CD8-positive, alpha-beta memory T cell (primary cell): ENCODE measurements at places on chromosomes 12 and 14. TPM values are rescaled to one million over a fixed set of nuclear protein-coding genes. Genes with fewer than 3 reads are reported as not detected.
A peak's percentile ranks its signal among the peaks of the same experiment; 100 is the strongest.

The DPF3 gene
- total RNA-seq, result 0.62 TPM

The ATL1 gene
- total RNA-seq, result 1.3 TPM

The IFNG-AS1 gene
- total RNA-seq, result 0.95 TPM

The HOXC13 gene
- not detected for total RNA-seq

The REC8 gene
- total RNA-seq, result 26.7 TPM

The ACSM4 gene
- not detected for total RNA-seq

DNA sequence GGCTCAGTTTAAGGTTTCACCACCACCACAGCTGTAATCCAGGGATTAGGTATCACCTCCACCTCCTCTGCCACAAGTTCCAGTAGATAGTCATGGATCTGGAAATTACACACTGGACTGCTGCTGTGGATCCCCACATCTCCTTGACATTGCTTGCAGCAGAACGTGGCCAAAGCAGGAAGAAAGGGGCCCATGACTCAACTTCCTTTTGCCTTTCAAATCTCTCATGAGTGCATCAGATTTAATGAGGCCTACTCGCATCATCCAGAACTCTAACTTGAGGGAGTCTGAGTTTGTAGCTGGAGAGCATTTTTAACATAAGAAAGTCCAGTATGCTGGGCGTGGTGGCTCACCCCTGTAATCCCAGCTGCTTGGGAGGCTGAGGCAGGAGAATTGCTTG is 29.2 kb upstream of the TMED10 start:
- no peaks in the 10 kb centered on the region for H3K27me3 ChIP-seq
- H3K4me3 ChIP-seq, result no peak overlapping the region
- DNase-seq, result no peak
- no peaks in the 10 kb centered on the region for H3K36me3 ChIP-seq
- no peak overlapping the region for H3K27ac ChIP-seq
- no peaks in the 10 kb centered on the region for H3K4me1 ChIP-seq

- no peak overlapping the region for H3K27ac ChIP-seq
- no peak for DNase-seq
- H3K36me3 ChIP-seq, result no peaks in the 10 kb centered on the region
- H3K27me3 ChIP-seq, result no peaks in the 10 kb centered on the region
- no peak overlapping the region for H3K4me3 ChIP-seq
Measured at GRCh38 chr12:95763809-95764253, 26.7 kb downstream of the NTN4 start.

DNA sequence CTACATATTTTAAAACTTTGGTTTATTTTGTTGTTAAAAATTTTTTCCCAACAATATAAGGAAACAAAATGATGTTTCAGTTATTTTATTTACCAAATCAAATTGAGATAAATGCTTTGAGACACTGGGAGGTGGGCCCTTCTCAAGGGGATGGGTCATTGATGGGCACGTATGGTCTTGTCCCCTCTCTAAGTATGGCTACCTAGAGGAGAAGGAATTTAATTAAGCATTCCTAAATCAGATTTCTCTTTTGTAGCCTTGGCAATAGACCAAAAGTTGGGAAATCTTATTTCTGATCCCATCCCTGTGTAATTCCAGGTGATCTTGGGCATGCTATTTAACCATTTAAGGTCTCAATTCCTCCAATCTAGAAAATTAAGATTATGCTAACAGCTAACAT is 79.0 kb downstream of the SCN8A start:
- H3K27me3 ChIP-seq, result no peaks in the 10 kb centered on the region
- no peak overlapping the region for H3K4me3 ChIP-seq
- H3K27ac ChIP-seq, result no peak overlapping the region

DNA sequence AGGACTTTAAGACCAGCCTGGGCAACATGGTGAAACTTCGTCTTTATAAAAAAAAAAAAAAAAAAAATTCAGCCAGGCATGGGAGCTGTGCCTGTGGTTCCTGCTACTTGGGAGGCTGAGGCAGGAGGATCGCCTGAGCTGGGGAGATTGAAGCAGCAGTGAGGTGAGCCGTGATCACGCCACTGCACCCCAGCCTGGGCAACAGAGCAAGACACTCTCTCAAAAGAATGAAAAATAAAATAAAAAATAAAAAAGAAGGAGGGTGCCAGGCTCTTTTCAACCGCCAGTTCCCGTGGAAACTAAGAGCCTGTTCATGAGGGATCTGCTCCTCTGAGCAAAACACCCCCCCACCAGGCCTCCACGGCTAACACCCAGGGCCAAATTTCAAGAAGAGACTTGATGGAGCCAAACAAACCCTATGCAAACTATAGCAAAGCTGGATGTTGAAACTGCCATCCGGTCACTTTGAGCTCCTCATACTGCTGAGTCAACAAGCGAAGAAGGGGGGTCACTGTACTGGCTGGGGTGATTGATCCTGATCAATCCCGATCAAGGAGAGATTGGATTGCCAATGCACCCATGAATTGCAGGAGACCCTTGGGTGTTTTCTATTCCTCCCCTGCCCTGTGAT is 23.4 kb downstream of the DLK1 start:
- H3K36me3 ChIP-seq, result no peaks in the 10 kb centered on the region
- no peaks in the 10 kb centered on the region for H3K27me3 ChIP-seq
- no peak overlapping the region for H3K27ac ChIP-seq
- no peak for DNase-seq
- no peak overlapping the region for H3K4me3 ChIP-seq

GRCh38 chr12:67434671-67435370 is 165.7 kb downstream of the CAND1 start:
- H3K4me3 ChIP-seq, result no peak overlapping the region
- DNase-seq, result no peak
- H3K4me1 ChIP-seq, result no peaks in the 10 kb centered on the region
- no peaks in the 10 kb centered on the region for H3K27me3 ChIP-seq
- no peaks in the 10 kb centered on the region for H3K36me3 ChIP-seq

- H3K4me1 ChIP-seq, result no peaks in the 10 kb centered on the region
- no peak overlapping the region for H3K4me3 ChIP-seq
Measured at GRCh38 chr12:119117936-119118335, 60.8 kb upstream of the HSPB8 start.

DNA sequence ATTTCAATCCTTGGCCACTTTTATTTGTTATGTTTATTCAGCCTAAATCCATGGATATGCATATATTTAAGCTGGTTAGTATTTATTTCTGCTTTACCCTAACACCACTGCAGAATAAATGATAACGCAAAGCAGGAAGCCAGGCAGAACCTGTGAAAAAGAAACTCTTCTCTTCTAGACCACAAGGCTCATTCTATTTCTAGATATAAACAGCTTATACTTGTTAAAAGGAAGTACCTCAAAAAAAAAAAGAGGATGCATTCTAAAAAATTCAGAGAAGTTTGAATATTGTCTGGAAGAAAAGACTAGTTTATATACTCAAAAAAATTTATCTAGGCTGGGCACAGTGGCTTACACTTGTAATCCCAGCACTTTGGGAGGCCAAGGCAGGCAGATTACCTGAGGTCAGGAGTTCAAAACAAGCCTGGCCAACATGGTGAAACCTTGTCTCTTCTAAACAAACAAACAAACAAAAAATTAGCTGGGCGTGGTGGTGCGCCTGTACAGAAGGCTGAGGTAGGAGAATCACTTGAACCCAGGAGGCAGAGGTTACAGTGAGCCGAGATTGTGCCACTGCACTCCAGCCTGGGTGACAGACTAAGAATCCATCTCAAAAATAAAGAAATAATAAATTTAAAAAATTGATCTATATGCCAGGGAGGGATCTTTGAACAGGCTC is 55.8 kb downstream of the GALNT4 start:
- peaks cover 32% of the 10 kb centered on the region for H3K4me1 ChIP-seq
- no peaks in the 10 kb centered on the region for H3K36me3 ChIP-seq
- H3K27ac ChIP-seq, result no peak overlapping the region
- H3K4me3 ChIP-seq, result no peak overlapping the region
- DNase-seq, result no peak
- H3K27me3 ChIP-seq, result no peaks in the 10 kb centered on the region

- no peak overlapping the region for H3K4me3 ChIP-seq
- H3K27ac ChIP-seq, result no peak overlapping the region
- H3K27me3 ChIP-seq, result no peaks in the 10 kb centered on the region
- H3K36me3 ChIP-seq, result no peaks in the 10 kb centered on the region
- peaks cover 19% of the 10 kb centered on the region for H3K4me1 ChIP-seq
- DNase-seq, result peak; percentile 17
Measured at GRCh38 chr12:124929649-124930419, 15.4 kb upstream of the UBC start.

DNA sequence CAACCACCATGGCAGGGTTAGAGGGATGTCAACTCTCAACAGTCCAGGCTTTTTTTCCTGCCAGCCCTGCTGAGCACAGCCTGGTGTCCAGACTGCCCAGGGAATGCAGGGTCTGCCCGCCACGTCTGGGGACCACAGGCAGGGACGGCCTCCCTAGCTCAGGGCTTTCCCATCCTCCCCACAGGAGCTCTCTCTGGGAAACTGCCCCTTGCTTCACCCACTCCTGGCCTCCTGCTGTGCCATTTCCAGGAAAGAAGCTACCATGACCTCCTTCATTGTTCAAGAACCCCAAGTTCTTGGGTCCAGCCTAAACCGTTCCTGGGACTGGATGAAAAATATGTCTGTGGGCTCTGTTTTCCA is 4.8 kb downstream of the SCNN1A start:
- no peaks in the 10 kb centered on the region for H3K36me3 ChIP-seq
- H3K4me3 ChIP-seq, result no peak overlapping the region
- H3K27me3 ChIP-seq, result no peaks in the 10 kb centered on the region

DNA sequence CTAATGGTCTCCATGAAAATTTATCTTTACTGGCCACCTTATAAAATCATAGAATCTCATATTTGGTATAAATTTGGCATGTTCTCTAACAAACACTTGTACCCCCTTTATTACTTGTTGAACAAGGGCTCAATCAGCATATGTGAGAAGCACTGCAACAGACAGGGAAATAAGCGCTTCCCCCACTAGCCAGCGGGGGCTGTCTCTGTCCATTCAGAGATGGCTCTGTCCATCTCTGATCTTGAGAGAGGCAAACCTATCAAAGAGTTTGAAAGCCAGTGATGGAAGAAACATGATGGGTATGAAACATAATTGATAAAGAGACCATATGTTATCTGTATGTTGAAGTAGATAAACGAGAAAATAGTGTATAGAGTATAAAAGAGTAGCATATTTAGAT is 326.8 kb downstream of the PDZRN4 start:
- H3K4me1 ChIP-seq, result no peaks in the 10 kb centered on the region
- no peak overlapping the region for H3K27ac ChIP-seq
- no peak for DNase-seq

- no peaks in the 10 kb centered on the region for H3K4me1 ChIP-seq
- H3K36me3 ChIP-seq, result no peaks in the 10 kb centered on the region
- H3K27ac ChIP-seq, result no peak within 1 kb of the TSS
- no peak within 1 kb of the TSS for H3K4me3 ChIP-seq
- no peaks in the 10 kb centered on the region for H3K27me3 ChIP-seq
Measured at GRCh38 chr12:4445156-4446101, at the start of gene FGF6. FGF6 (minus strand) TSS chr12:4445815; CDS start chr12:4445570, 245 bp downstream.

DNA sequence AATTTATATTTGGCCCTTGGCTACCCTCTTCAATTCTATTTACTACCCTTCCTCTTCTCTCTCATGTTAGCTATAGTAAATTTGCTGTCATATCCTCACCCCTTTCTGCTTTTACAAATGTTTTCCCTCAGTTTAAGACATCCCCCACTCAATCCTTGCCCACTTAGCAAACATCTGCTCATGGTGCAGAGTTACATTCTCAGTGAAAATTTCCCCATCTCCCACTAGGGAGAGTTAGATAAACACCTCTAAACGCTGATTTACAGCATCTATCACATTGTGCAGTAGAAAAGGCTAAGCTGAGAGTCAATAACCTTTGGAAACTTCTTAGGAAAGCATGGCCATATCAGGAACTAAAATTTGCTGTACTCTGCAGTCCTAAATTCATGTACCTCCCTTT is 69.0 kb downstream of the DENND5B start:
- H3K4me1 ChIP-seq, result no peaks in the 10 kb centered on the region
- no peak overlapping the region for H3K4me3 ChIP-seq
- no peak overlapping the region for H3K27ac ChIP-seq
- no peaks in the 10 kb centered on the region for H3K27me3 ChIP-seq
- no peaks in the 10 kb centered on the region for H3K36me3 ChIP-seq

- no peaks in the 10 kb centered on the region for H3K27me3 ChIP-seq
- no peak for DNase-seq
- no peaks in the 10 kb centered on the region for H3K4me1 ChIP-seq
- H3K27ac ChIP-seq, result no peak overlapping the region
- H3K4me3 ChIP-seq, result no peak overlapping the region
- no peaks in the 10 kb centered on the region for H3K36me3 ChIP-seq
Measured at GRCh38 chr12:89092297-89092696, 260.0 kb downstream of the DUSP6 start.

GRCh38 chr12:110856542-110856941 is 9.8 kb downstream of the CCDC63 start:
- no peak overlapping the region for H3K27ac ChIP-seq
- H3K27me3 ChIP-seq, result no peaks in the 10 kb centered on the region
- no peak overlapping the region for H3K4me3 ChIP-seq
- no peaks in the 10 kb centered on the region for H3K4me1 ChIP-seq

- H3K27me3 ChIP-seq, result no peaks in the 10 kb centered on the region
- H3K4me1 ChIP-seq, result no peaks in the 10 kb centered on the region
- H3K27ac ChIP-seq, result no peak overlapping the region
Measured at GRCh38 chr12:6045438-6045837, 79.0 kb downstream of the VWF start.

DNA sequence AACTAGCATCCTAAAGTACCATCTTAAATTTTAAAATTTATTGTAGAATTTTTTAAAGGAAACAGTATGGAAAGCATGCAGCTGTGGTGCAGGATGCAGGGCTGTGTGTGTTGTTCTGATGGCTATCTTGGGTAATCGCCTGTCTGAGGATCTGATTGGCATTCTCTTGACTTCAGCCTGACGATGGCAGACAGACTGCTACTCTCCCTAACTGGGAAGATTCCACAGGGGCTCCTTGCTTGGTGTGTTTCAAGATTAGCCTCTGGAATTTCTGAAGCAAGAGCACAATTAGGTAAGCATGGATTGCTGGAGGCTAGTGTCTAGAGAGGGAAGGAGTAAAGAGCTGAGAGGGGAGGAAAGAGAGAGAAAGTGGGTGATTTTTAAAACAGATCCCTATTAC is 696.8 kb upstream of the LRFN5 start:
- H3K27ac ChIP-seq, result no peak overlapping the region
- H3K4me1 ChIP-seq, result no peaks in the 10 kb centered on the region
- H3K27me3 ChIP-seq, result no peaks in the 10 kb centered on the region
- no peaks in the 10 kb centered on the region for H3K36me3 ChIP-seq

DNA sequence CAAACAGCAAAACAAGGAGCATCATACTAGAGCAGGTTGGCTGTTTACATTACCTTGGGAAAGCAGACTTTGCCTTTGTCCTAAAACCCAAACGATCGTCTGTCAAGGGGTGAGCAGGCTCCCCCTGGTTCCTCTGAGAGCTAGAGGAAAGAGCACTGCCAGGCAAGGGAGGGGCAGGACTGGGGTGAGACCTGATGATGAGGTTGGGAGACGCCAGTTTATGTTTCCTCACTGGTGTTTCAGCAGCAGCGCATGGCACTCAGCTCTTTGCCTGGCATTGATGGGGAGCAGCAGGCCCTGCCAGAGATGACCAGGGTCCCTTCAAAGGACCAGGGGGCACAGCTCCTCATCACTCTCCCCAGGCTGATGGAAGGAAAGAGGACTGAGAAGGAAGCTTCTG is 7.9 kb upstream of the KRT2 start:
- H3K4me3 ChIP-seq, result no peak overlapping the region
- no peak for DNase-seq
- no peak overlapping the region for H3K27ac ChIP-seq
- H3K4me1 ChIP-seq, result peaks cover 6% of the 10 kb centered on the region
- H3K27me3 ChIP-seq, result no peaks in the 10 kb centered on the region

GRCh38 chr14:101476258-101476915 is 84.9 kb upstream of the DIO3 start:
- H3K4me1 ChIP-seq, result no peaks in the 10 kb centered on the region
- no peak for DNase-seq
- no peak overlapping the region for H3K4me3 ChIP-seq
- no peaks in the 10 kb centered on the region for H3K27me3 ChIP-seq

- H3K36me3 ChIP-seq, result no peaks in the 10 kb centered on the region
- DNase-seq, result no peak
- H3K4me3 ChIP-seq, result no peak overlapping the region
- H3K27ac ChIP-seq, result no peak overlapping the region
- H3K4me1 ChIP-seq, result no peaks in the 10 kb centered on the region
- no peaks in the 10 kb centered on the region for H3K27me3 ChIP-seq
Measured at GRCh38 chr12:851913-852312, 97.6 kb downstream of the RAD52 start.
